Skeletal muscle cell (primary cell): ENCODE measurements at places on chromosomes 12 and 14.

DNA sequence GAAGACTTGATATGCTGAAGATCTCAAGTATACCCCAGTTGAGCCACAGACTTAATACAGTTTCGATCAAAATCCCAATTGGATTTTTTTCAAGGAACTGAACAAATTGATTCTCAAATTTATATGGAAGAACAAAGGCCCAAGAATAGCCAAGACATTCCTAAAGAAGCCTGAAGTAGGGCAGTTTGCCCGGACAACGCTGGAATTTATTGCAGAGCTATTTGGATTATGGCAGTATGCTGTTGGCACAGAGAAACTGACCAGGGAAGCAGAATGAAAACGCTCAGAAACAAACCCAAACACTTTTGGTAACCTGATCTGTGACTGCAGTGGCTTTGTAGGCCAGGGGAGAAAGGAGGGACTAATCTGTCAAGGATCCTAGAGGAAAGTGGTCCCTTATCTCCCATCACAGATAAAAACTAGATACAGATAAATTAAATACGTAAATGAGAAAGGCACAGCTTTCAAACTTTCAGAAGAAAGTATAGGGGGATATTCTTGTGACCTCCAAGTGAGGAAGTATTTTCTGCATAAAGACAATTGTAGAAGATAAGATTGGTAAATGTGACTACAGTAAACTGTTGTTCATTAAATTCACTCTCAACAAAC is 35.9 kb upstream of the GSC start:
- no peak for DNase-seq

GRCh38 chr14:68181519-68182326 is 362.1 kb downstream of the RAD51B start:
- no peak for DNase-seq

GRCh38 chr12:47967461-47968321 is 4.3 kb downstream of the TMEM106C start:
- peak; percentile 75 for DNase-seq

- peak; percentile 29 for DNase-seq
These were observed 32.0 kb downstream of the RTL1 start for GRCh38 chr14:100871234-100872186.

DNA sequence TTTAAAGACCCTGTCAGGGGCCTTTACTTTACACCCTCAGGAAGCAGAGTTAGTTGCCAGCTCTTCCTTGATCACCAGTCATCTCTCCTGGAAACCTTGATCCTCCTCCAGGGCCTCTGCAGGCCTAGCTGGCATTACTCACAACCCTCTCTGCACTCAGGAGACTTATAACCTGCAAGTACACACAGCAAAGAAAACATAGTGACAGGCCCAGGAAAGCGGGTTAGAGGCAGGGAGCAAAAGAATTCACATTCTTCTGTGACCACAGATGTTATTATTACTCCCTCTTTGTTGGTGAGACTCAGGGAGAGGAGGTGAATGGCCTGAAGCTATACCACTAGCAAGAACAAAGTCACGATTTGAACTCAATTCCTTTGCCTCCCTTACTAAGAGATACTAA is 87.4 kb downstream of the OR11H12 start:
- DNase-seq = no peak

DNA sequence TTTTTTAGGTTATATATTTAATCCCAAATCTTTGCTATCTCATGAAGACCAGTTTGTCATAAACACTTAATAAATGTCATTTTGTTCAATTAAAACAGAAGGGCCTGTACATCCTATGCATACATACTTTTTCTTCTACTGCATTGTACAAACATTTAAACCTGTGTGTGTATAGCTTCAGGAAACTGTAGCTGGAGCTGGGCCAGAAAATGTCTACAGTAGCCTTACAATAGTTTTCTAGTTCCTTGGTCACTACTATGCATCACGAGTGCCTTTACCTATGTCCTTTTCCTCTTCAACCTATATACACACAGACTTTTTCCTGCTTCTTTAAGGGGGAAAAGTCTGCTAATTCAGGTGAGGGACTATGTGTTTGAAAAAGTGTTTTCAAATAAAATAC is 302.8 kb downstream of the PAWR start:
- no peak for DNase-seq

DNA sequence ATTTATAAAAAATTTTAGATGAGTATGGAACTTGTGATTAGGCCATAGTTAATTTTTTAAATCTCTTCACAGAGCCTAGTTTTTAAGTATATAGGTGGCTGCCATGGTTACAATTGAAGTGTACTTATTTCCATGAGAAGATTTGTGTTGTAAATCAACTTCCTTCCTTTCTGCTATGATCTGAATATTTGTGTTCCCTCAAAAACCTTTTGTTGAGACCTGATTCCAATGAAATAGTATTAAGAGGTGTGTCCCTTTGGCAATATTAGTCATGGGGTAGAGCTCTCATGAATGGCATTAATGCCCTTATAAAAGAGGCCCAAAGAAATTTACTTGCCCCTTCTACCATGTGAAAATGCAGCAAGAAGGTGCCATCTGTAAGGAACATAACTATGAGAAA is 28.8 kb downstream of the ETNK1 start:
- no peak for DNase-seq

- no peak for DNase-seq
These were observed 63.0 kb downstream of the NCOR2 start for GRCh38 chr12:124504273-124505000.

- no peak for DNase-seq
These were observed at the start of gene PLEK2 for GRCh38 chr14:67411820-67412421. Gene PLEK2, minus strand, starts transcription at chr14:67412165. Its CDS starts 106 bp downstream, at chr14:67412059.

- peak; percentile 60 for DNase-seq
These were observed 85.4 kb downstream of the PTCSC3 start for GRCh38 chr14:36091096-36091495.

- DNase-seq = no peak
These were observed 41.4 kb downstream of the FBXL14 start for GRCh38 chr12:1552911-1553491.

- no peak for DNase-seq
These were observed 85.0 kb downstream of the KIF26A start for GRCh38 chr14:104223101-104224041.

DNA sequence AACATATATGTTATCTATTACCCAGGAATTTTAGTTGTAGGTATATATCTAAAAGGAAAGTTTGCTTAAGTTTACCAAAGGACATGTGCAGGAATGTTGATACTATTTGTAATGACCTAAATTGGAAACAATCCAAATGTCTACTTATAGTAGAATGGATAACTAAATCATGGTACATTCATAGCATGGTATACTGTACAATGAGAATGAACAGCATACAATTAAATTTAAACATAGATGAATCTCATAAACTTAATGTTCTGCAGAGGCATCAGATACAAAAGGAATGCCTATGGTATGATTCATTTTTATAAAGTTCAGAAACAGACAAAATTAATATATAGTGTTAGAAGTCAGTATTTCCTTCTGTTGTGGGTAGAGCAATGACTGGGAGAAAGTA is 135.4 kb downstream of the GPHN start:
- no peak for DNase-seq

GRCh38 chr14:34582117-34582680 is 42.7 kb upstream of the EAPP start:
- DNase-seq = no peak
